T-helper 2 cell treated with Interferon-gamma antibody and Interleukin-4, amounts not matched to agents 100 ng/mL and 5 ng/mL, for 36 hours (primary cell): ENCODE measurements at places on chromosomes 1 and 21. TPM values are rescaled to one million over a fixed set of nuclear protein-coding genes. Genes with fewer than 3 reads are reported as not detected.

Gene CFAP107
- not detected in 2 replicates for total RNA-seq

Gene CFHR4
- not detected in 2 replicates for total RNA-seq

Gene PDC
- not detected in 2 replicates for total RNA-seq

Gene PLA2G2D
- not detected in 2 replicates for total RNA-seq

Gene CSF3R
- total RNA-seq = 0.93 and 1.2 TPM in 2 replicates

Gene DISP3
- total RNA-seq = 0.34 and 0.50 TPM in 2 replicates

Gene RGS4
- not detected in 2 replicates for total RNA-seq

Gene BTG2
- 66.1 and 68.9 TPM in 2 replicates for total RNA-seq

Gene MECR
- 20.2 and 24.7 TPM in 2 replicates for total RNA-seq

Gene FOXO6
- not detected in 2 replicates for total RNA-seq

Gene RHBG
- total RNA-seq = not detected in 2 replicates

Gene IVL
- not detected in 2 replicates for total RNA-seq

Gene CACHD1
- total RNA-seq = 0.09 and 0.11 TPM in 2 replicates

Gene HUNK
- total RNA-seq = not detected in 2 replicates

Gene SPRR2D
- not detected in 2 replicates for total RNA-seq
